ENCODE measurements at places on chromosomes 3 and 15.

DNA sequence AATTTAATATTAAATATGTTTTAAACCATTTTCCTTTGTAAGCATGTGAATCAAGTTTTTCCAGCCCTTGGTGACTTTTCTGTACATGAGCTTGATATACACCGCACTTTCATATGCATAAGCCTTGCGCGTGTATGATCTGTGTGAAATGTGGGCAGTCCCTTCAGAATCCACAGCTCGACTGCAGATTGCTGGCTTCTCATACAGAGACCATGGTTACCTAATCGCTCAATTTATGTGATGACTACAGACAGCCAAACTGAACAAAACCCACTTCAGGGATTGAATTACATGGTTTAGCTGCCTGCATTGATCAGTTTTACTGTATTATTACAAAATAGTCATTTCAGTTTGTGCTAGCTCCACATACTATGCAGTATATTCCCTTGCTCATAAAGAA lies 212.3 kb upstream of the NECTIN3 start:
- no peak for DNase-seq

- no peak for DNase-seq
Measured at GRCh38 chr15:80219955-80220354, 32.1 kb downstream of the CTXND1 start.

DNA sequence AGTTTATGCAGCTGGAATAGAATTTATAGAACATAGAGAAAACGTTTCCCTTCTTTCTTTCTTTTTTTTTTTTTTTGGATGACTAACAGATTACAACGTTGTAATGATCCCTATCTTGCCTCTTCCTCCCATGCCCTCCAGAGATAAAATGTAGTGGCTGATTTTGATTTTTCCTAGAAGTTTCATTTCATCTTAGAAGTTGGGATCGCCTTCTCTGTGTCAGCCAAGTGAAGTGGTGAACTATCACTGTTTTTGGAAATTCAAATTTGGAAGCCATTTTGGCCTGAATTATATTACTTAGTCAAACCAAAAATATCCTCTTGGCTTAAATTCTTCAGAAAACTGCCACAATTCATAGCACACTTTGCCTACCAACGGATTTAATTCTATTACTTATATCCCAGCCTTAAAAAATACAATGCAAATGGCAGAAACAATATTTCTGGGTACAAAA lies 1025.5 kb upstream of the NR2F2 start:
- no peak for DNase-seq

GRCh38 chr3:42873221-42873982 lies 2.3 kb downstream of the CYP8B1 start:
- no peak for DNase-seq

DNA sequence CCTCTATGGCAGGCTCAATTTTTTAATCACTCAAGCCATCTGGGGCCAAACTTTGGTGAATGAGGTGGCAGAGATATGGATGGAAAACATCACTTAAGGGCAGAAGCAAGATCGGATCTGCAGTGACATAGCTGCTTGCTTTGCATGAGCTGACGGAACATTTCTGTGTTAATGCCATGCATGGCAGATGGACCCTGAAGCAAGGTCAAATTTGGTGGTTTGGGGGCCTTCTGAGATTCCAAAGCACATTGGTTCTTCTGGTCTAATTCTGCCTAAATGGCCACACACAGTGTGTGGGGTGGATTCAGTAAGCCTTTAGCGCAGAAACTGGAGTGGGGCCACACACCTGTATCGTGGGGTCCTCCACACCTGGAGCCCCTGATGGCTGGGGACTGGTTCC lies 38.3 kb upstream of the BCL2L10 start:
- no peak for DNase-seq

- DNase-seq = no peak
Measured at GRCh38 chr3:157692468-157692867, 189.3 kb upstream of the VEPH1 start.

GRCh38 chr3:161695811-161696210 lies 199.2 kb downstream of the OTOL1 start:
- no peak for DNase-seq

DNA sequence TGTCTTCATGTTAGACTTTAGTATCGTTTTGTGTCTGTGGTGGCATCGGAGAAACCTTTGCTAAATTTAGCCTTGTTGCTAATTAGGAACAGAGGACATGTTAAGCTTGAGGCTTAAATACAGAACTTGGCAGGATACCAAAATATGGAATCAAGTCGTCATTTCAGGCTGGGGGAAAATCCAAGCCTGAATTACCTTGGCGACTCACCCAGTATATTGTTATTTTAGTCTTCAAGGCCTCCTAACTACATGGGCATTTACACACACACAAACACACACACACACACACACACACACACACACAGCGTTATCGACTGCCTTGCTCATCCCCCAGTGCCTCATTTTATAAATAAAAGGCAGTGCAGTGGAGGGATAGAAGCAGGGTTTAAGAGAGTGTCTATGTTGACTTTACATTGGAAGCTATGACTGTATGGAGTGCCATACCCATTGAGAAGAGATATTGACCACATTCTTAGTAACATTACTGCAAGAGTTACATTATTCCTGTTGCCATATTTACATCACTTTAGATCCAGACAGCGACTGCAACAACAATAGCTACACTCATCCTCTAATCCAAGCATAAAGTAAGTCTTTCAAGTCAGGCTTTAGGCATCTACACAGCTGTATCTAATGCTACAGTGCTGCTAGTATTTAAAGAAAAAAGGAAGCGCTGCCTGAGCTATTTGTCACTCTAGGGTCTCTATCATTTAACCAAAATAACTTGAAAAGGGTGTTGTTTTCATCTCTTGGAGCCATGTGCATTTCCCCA lies 210.8 kb upstream of the SEMA6D start:
- DNase-seq = no peak

GRCh38 chr3:57046101-57046765 lies 14.2 kb upstream of the SPATA12 start:
- no peak for DNase-seq

DNA sequence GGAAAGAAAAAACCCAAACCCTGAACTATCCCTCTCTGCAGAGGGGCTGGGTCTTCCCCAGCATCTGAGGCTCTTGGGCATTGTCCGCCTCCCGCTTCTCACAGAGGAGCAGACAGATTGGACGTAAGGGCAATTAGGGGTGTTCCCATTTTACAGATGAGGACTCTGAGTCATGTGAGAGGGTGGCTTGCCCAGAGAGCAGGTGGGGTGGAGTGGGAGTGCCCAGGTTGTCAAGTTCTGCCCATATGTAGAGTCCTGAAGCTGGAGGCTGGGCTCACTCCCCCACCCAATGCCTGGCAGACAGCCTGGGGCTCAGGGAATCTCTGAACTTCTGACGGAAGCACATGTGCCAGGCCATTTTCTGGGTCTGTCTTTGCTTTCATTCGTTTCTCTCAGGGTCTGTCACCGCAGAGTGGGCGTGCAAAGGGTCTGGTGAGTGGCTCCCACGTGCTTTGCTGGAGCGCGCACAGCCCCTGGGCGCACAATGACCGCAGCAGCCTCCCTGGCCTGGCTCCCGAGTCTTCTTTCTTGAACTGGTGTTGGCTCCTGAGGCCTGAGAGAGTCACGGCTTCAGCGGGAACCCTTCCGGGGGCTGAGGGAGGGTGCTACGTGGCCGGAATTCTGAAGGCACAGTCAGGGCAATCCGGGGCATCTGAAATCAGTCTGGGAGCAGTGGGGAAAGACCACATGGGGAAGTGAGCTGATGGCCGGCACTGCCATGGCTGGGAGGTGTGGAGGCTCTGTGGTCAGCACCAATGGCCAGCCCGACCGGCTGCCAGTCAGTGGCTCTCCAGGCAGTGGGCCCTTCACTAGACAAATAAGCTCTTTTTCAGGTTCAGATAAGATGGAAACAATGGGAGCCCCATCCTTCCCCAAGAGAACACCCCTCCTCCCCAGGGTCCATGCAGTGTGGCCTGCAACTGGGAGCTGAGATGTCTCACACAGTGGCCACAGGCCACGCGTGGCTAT lies 1.1 kb upstream of the TRPM1 start:
- no peak for DNase-seq

DNA sequence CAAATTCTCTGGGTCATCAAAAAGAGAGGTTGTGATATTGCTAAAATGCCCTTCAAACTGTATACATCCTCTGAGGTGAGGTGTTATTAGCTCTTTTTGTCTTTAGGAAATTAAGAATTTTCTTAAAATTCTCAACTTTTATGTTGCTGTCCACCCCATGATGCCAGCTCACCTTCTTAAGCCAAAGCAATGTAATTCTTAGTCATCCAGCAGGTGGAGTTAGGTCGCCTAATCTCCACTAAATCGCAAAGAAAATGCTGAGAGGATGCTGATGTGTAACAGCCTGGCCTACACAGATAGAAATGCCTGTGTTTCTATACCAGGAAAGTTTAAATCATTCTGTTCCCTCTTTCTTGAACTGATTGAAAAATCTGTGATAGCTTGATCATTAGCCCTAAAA lies 770.2 kb upstream of the ALCAM start:
- no peak for DNase-seq

- no peak for DNase-seq
Measured at GRCh38 chr3:139646512-139646911, 31.3 kb downstream of the NMNAT3 start.

DNA sequence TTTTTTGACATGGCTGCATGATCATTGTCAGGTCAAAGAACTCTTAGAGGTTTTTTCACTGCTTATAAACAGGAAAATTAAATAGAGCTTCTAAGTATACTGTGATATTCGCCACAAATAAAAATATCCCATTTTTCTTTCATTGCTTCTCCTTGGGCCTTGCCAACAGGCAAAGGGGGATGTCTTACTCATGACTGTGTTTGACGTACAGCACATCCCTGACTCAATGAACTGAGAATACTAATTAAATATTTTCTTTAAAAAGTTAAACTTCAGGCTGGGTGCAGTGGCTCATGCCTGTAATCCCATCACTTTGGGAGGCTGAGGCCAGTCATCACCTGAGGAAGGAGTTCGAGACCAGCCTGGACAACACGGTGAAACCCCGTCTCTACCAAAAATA lies 41.4 kb upstream of the CCDC80 start:
- no peak for DNase-seq

DNA sequence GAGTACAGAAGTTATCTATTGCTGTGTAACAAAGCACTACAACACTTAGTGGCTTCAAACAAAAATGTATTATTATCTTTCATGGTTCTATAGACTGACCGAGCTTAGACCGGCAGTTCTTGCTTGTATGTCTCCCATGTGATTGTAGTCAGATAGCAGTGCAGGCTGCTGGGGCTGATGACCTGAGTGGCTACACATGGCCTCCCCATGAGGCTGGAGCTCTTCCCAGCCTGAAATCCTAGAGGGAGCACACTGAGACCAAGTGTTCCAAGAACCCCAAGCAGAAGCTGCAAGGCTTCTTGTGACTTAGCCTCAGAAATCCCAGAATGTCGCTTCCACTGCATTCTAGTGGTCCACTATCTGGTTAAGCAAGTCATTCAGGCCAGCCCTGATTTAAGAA lies 141.2 kb upstream of the TLE3 start:
- DNase-seq = no peak

DNA sequence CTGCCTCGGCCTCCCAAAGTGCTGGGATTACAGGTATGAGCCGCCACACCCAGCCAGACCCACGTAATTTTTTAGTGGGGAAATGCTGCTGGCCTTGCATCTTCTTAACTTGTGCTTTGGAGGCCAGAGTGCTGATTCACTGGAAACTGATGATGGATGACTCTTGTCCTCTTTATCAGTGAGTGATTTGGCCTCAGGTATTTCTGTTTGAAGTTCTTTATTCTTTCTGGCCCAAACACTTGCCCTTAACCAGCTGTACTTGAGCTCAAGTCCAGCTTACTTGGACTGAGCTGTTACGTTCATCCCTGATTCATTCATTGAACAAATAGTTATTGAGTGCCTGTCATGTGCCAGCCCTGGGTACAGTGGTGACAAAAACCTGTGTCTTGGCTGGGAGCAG lies 4.2 kb downstream of the PTPN23 start:
- DNase-seq = no peak

- no peak for DNase-seq
Measured at GRCh38 chr3:161781381-161781780, 284.8 kb downstream of the OTOL1 start.

DNA sequence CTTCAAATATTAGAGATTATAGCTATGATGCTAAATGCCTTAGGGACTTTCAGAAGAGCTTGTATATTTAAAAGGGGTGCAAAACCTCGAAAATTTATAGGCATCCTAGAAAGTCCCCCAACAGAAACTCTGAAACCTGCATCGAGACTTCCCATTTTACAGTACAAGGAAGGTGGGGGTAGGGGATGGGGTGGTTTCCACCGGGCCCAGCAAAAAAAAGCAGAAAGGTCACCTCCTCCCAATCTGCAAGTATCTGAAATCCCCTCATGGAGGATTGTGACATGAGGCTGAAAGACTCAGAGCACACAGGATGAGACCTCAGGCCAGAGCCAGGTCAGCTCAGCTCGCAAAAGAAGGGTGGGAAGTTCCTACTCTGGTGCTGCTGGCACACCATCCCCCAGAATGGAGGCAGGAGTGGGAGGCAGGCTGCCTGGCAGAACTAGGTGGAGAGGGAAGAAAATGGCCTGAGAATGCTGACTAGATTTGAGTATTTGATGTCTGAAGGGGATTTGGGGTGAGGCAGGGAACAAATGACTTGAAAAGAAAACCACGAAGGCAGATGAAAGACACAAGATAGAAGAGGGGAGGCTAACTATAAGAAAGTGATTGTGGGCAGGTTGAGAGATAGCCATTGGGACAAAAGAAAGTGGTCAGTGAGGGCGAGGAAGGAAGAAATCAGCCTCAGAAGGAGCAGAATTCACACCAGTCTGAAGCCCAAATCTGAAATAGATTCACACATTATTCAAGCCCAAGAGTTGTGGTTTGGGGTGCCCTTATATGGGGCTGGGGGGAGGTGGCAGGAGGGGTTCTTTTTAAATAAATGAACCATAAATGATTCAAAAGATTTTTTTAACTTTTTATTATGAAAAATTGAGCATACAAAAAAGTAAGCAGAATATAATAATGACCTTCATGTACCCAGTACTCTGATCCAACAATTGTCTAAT lies 22.5 kb upstream of the TSC22D2 start:
- DNase-seq = no peak

DNA sequence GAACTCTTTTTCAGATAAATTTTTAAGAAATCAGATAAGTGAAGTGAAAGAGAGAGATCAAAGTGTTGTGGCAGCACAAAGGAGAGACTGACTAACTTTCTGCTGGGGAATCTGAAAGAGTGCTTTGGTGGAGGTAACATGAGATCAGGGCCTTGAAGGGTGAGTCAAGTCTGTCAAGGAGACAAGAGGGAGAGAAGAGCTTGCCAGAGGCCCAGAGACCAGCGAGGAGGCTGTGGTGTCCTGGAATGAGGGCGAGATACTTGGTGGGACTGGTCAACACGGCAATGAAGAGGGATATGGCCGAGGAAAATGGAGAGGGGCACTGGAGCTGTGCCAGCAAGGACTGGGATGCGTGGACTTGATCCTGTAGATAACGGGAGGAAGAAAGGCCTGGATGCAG lies 4.6 kb downstream of the TADA3 start:
- no peak for DNase-seq
